ENCODE measurements at places on chromosomes 1 and 21. TPM values are rescaled to one million over a fixed set of nuclear protein-coding genes. Genes with fewer than 3 reads are reported as not detected.

- peaks cover 3% of the 10 kb centered on the region for H3K27me3 ChIP-seq
- DNase-seq: no peak
- H3K27ac ChIP-seq: no peak overlapping the region
Observed at GRCh38 chr1:56837244-56837939, 17.2 kb upstream of the C8A start.

DNA sequence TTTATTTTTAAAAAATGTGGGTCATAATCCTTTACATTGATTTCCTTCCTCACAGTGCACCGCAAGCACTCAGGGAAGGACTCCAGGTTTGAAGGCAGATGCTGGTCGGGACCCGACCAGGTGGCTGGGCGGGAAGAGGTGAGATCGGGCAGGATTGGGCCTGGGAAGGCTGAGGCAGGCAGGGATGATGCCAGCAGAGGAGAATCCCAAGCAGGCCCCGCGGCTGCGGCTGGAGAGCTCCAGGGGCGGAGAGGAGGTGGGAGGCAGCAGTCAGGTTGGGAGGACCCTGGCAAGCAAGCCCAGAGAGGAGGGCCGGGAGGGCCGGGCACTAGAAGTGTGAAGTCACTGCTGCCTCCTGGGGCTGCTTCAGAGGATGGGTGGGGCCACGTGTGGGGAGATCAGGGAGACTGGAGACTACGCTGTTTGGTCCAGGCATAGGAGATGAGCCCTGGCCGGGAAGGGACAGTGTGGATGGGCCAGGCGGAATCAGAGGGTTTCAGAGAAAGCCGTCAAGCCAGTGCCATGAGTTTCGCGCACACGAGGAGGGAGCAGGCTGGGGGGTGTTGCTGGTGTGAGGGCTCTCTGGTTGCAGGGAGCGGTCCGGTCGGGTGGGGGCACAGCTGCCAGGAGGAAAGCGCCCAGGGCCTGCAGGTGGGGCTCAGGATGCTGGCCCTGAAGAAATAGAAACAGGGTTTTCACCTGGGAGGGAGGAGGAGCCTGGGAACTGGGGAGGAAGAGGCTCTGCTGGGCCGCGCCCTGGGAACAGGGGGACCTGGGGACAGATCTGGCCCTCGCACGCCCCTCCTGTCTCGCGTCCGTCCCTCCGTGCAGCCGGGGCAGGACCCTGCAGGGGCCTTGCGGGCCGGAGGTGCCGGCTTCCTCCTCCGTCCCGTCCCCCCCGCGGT is 888 bp upstream of the COL18A1 start:
- peaks cover 11% of the 10 kb centered on the region for H3K4me1 ChIP-seq
- H3K36me3 ChIP-seq: no peaks in the 10 kb centered on the region
- no peaks in the 10 kb centered on the region for H3K27me3 ChIP-seq
- peak overlapping the region; percentile 49 for H3K27ac ChIP-seq

- no peaks in the 10 kb centered on the region for H3K36me3 ChIP-seq
- no peak overlapping the region for H3K4me3 ChIP-seq
- no peak overlapping the region for H3K27ac ChIP-seq
- DNase-seq: no peak
Observed at GRCh38 chr1:226233293-226233692, 9.8 kb downstream of the MIXL1 start.

- H3K36me3 ChIP-seq: no peaks in the 10 kb centered on the region
- H3K27me3 ChIP-seq: no peaks in the 10 kb centered on the region
- no peak overlapping the region for H3K4me3 ChIP-seq
- no peak for DNase-seq
- no peak overlapping the region for H3K27ac ChIP-seq
- H3K4me1 ChIP-seq: no peaks in the 10 kb centered on the region
Observed at GRCh38 chr1:3433076-3433475, 21.4 kb upstream of the ARHGEF16 start.

- no peaks in the 10 kb centered on the region for H3K27me3 ChIP-seq
- peaks cover 8% of the 10 kb centered on the region for H3K4me1 ChIP-seq
- H3K36me3 ChIP-seq: no peaks in the 10 kb centered on the region
- H3K27ac ChIP-seq: no peak overlapping the region
- no peak overlapping the region for H3K4me3 ChIP-seq
- peak; percentile 53 for DNase-seq
Observed at GRCh38 chr21:45091550-45092322, 17.4 kb downstream of the ADARB1 start.

GRCh38 chr21:31098576-31099005 is 60.3 kb upstream of the KRTAP19-8 start:
- peak; percentile 38 for DNase-seq
- no peaks in the 10 kb centered on the region for H3K27me3 ChIP-seq
- H3K27ac ChIP-seq: no peak overlapping the region

DNA sequence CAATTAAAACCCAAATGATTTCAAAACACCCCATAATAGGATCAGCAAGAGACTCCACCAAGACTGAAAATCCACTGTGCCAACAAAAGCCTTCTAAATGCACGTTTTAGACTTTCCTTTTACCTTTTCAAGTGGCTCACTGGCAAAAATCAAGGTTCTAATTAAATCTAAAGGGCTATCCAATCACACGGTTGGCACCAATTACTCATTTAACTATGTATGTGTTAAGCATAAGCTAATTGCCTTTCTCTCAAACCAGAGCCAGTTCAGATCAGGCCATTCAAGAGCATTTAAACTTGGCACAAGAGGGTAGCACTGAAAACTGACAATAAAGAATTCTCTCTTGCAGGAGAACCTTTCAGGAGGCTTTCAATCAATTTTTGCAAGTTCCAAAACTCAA is 139.5 kb downstream of the RGS7 start:
- H3K4me1 ChIP-seq: peaks cover 4% of the 10 kb centered on the region
- H3K4me3 ChIP-seq: no peak overlapping the region
- no peaks in the 10 kb centered on the region for H3K36me3 ChIP-seq
- no peak overlapping the region for H3K27ac ChIP-seq

DNA sequence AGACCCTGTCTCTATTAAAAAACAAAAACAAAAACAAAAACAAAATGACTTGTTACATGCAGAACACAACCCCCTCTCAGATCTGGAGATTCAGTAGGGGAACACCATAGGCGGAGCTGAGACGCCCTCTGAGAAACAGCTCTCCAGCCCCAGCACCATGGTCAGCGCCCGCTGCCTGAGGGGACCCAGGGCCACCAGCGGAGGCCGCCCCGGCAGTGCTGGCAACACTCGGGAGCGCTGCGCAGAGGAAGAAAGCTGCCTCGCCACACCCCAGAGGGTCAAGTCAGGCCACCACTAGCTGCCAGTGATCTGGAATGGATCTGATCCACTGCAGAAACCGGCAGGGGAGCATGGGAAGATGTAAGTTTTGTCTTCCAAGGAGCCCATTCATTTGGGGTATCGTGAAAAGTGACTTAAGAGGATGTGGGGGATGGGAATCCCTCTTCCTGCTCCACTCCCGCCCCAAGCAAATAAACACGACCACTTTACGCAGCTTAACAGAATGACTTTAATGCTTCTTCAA is 3.1 kb downstream of the ACTA1 start:
- H3K4me1 ChIP-seq: peaks cover 18% of the 10 kb centered on the region
- H3K27me3 ChIP-seq: peaks cover 74% of the 10 kb centered on the region
- peak; percentile 59 for DNase-seq
- no peak overlapping the region for H3K4me3 ChIP-seq
- H3K36me3 ChIP-seq: no peaks in the 10 kb centered on the region
- no peak overlapping the region for H3K27ac ChIP-seq

DNA sequence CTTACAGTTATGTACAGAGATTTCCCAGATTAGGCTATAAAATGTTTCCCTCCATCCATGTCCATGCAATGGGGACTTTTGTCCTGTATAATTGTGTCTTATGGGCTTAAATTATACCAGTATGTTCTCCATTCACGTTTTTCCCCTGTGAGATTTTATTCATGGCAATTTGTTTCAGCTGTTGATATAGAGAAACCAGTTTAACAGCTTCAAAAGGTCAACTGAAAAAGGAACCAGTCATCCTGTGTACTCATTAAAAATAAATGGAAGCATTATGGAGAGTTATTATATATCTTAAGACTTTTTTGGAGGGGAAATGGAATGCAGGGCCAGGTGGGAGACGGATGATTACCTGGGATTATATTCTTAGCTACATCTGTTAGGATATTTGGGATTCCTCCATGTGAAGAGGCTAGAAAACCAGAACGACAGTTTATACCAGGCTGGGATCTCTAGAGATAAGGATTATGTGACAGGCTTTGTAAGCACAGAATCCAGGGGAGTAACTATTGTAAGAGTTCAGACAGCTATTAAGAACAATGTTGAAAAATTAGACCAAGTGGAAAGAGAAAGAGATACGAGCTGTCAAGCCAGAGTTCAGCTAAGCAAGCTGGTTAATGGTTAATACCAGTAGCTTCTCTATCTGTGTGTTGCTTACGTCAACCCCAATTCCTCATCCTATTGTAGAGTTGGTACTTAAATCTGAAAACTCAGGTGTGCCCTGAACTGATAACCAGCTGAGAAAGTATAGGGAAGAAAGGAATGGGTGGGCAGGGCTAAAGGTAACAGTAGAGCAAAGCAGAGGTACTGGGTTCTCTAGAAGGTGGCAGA is 12.4 kb upstream of the ZNF697 start:
- DNase-seq: no peak
- H3K27ac ChIP-seq: no peak overlapping the region
- no peaks in the 10 kb centered on the region for H3K27me3 ChIP-seq

DNA sequence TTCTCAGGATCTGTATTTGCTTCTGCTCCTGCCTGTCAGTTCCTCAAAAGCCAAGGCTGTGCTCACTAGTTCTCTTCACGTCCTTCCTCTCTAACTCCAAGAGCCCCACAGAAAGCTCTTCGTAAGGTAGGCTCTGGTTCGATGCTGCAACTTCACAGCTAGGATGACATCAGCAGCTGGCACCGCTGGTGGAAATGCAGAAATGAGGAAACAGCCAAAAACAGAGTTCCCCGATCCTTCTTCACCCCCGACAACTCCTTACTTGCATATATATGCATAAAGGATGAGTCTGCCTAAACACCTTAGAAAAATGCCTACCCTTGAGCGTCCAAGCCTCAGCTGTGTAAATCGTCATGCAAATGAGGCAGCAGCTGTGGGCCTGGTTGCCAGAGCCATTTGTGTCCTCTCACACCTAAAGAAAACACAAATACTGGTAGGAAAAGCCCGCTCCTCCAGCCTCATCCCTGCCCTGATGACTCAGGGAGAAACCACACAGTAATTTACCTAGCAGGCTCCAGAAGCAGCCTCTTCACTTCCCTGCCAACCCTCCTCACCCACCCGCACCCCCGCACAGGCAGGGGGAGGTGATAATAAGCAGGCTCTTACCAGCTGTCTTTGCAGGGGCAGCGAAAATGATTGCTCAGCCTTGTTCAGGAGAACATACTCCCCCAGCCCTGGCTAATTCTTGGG is 28.2 kb downstream of the BATF3 start:
- H3K36me3 ChIP-seq: no peaks in the 10 kb centered on the region
- no peak overlapping the region for H3K27ac ChIP-seq
- no peaks in the 10 kb centered on the region for H3K27me3 ChIP-seq
- peak; percentile 44 for DNase-seq
- H3K4me3 ChIP-seq: no peak overlapping the region

- H3K4me3 ChIP-seq: no peak within 1 kb of the TSS
- no peak within 1 kb of the TSS for H3K27ac ChIP-seq
- DNase-seq: peak; percentile 57
Observed at GRCh38 chr1:16021681-16022080, at the start of gene CLCNKA. Gene CLCNKA, plus strand, starts transcription at chr1:16022036. Its CDS starts 584 bp downstream, at chr1:16022620.

The FPGT gene
- 25.4 TPM for total RNA-seq

The RGSL1 gene
- total RNA-seq: not detected

The TBX15 gene
- total RNA-seq: 0.44 TPM

The SCP2 gene
- 161 TPM for total RNA-seq

The ARMH1 gene
- total RNA-seq: 12.4 TPM

The TEX50 gene
- not detected for total RNA-seq

The ITLN2 gene
- not detected for total RNA-seq

The RNASEL gene
- total RNA-seq: 14.0 TPM

The KRTAP12-2 gene
- total RNA-seq: not detected

The RHOU gene
- 35.1 TPM for total RNA-seq

The CFAP45 gene
- not detected for total RNA-seq

The CHODL gene
- 1.2 TPM for total RNA-seq
